ENCODE measurements at places on chromosomes 13 and 19.

DNA sequence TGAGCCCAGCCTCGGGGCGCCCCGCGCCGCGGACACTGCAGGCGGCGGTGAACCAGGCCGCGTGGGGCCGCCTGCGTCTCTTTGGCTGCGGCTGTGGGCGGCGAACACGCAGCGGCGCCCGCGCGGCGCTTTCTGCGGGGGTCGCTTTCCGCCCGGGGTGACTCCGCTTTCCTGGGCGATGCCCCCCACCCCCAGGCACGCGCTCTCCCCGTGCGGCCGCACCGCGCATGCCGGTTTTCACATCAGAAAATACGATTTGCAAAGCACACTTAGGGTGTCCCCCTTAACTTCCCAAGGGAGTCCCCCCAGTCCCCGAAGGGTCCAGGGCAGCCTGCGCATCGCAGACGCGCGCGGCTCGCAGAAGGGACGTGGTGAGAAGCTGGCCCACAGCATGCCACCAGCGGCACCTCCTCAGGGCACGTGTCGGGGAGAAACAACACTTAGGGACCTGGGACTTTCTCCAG is 5.3 kb downstream of the F7 start:
- DNase-seq, result peak; percentile 52

- no peak for DNase-seq
Measured at GRCh38 chr13:70755456-70755855, 647.2 kb upstream of the KLHL1 start.

- DNase-seq, result no peak
Measured at GRCh38 chr13:40207001-40207478, 459.4 kb downstream of the FOXO1 start.

DNA sequence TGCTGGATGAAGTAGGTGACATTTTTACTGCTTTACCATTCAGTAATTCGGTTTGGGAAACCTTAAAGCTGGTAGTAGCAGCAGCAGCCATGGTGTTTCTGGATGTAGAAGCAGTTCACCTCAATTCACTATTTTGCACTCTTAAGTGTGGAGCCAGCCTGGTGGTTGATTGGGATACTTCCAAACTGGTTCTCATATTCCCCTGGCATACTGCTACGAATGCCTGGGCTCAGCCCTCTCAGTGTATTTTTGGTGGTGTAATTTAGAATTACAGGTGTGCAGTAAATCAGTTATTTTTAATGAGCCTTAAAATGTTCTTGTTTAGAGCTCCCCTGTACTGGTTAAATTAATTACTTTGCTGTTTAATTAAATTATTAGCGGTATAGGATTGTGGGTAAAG is 12.4 kb downstream of the HNRNPM start:
- no peak for DNase-seq

DNA sequence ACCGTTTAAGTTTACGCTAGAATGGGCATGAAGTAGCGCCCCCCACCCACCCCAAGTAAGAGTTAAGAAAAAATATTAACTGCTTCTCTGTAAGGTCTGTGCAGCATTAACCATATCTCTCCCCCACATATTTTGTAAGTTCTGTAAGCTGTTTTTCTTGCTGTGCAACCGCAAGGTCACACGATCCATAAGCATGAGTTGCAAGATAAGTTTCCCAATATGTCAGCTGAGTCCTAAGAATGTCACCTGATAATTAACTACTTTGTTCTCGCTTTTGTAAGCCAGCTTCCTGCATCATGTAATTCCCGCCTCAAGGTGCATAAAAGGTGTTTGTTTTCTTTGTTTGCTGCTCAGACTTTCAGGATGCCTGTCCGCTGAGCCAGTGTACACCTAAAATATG is 187.0 kb downstream of the MYO16 start:
- no peak for DNase-seq

- no peak for DNase-seq
Measured at GRCh38 chr13:109309625-109310363, 476.6 kb downstream of the IRS2 start.

- no peak for DNase-seq
Measured at GRCh38 chr13:53001444-53002225, 27.0 kb upstream of the OLFM4 start.

- DNase-seq, result no peak
Measured at GRCh38 chr19:41195675-41196497, 2.9 kb downstream of the CYP2S1 start.

GRCh38 chr13:30565658-30566057 is 52.1 kb upstream of the USPL1 start:
- DNase-seq, result no peak

DNA sequence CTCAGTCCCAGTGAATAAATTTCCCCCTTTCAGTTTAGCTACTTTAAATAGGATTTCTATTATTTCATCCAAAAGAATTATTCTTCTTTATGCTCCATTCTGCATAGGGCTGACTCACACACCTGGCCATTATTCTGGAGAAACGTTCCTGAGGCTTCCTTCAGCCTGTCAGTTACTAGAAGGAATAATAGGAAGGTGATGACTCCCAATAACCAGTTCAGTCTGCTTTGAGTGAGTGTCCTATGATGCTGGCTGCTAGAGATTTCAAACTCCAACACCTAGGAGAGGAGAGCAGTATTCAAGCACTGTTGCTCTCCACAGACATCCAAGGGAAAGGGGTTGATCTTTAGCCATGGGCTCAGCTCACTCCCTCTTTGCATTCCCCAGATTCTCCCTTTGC is 117.8 kb downstream of the KCTD12 start:
- DNase-seq, result no peak

DNA sequence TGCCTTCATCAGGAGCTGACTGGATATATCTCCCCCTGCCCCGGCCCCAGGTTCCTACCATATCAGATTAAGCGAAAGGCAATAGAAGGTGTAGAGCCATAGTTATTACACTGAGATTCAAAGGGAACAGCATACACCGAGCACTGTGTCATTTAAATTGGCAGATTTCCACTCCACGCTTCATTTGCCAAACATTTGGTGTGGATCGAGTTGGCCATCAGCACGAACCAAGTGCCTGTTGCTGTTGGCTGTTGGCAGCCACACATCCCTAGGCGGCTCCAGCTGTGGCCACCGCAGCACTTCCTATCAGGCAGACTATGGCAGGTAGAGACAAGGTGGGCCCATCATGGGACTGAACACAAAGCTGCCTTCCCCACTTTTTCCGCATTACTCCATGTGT is 115.8 kb downstream of the CCNA1 start:
- no peak for DNase-seq

GRCh38 chr19:10292789-10293636 is 3.3 kb downstream of the ICAM5 start:
- DNase-seq, result no peak

- DNase-seq, result no peak
Measured at GRCh38 chr19:13284929-13285928, 135.0 kb downstream of the IER2 start.

GRCh38 chr13:80860845-80861244 is 519.9 kb upstream of the SPRY2 start:
- no peak for DNase-seq

DNA sequence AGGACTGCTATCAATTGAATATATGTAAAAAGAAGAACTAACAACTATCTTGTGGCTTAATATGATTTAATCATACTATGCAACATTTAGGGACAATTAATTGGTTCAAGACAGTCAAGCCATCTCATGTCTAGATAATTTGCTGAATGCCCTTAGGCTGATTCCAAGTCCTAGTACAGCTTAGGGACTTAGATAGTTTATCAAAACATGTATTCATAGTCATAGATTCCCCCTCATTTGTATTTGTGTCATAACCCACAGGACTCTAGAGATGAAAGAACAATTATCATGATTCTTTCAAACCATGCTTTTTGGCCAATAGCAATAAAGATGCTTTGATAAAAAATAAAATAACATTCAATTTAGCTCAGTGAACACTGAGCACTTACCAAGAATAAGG is 607.6 kb downstream of the SLITRK1 start:
- no peak for DNase-seq

DNA sequence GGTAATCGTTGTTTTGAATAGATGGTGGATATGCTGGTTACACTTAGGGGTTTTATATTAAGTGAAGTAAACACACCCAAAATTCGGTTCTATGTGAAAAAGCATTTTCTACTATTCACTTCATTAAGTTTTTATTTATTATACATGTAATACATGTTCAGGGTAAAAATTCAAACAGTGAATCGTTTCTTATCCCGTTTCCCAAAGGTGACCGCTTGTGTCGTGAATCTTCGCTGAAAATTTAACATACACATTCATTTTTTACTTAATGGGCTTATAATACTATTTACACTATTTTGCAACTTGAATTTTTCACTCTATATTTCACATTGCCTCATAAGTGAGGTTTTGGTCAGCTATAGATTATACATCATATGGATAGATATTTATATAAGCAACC is 24.5 kb downstream of the IPO5 start:
- no peak for DNase-seq

DNA sequence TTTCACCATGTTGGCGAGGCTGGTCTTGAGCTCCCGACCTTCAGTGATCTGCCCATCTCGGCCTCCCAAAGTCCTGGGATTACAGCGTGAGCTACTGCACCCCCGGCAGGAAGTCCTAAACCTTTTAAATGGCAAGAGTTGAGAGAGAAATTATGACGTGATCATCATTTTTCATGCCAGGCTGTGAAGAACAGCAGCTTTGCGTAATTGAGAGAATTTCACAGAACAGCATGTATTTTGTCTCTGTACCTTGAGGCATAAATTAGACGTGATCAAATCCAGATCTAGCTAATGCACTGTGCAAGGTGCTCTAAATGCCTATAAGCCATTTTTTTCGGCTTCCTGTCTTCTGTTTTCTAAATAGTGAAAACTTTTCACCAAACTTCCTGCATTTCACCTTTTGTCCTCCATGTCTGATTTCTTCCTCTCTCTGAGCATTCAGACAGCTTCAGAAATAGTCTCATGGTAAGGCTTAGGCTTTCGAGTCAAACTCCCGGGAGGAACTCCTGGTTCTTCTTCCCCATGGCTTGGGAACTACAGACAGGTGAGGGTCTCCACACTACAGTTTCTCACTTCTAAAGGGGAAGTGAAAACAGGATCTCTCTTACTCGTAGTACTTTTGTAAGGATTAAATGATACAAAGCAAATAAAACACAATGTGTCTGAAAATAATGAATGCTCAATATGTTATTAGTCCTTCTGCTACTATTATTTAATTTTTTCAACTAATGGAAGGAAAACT is 51.0 kb downstream of the WDFY2 start:
- DNase-seq, result no peak

GRCh38 chr19:42515241-42515832 is 12.9 kb downstream of the CEACAM1 start:
- no peak for DNase-seq

DNA sequence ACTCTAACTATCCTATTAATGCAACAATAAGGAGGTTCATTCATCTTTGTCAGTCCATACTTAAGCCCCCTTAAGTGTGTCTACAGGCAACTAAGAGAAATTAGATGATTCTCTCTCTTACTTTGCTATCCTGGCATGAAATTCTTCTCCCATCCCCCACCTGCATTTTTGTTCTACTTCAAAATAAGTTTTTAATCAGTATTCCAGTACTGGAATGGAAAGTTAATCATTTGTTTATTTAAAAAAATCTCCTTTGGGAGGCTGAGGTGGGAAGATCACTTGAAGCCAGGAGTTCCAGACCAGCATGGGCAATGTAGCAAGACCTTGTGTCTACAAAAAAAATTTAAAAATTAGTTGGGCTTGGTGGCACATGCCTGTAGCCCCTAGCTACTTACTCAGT is 222.1 kb downstream of the MZT1 start:
- no peak for DNase-seq

GRCh38 chr13:112750570-112750969 is 60.7 kb downstream of the ATP11A start:
- DNase-seq, result no peak

DNA sequence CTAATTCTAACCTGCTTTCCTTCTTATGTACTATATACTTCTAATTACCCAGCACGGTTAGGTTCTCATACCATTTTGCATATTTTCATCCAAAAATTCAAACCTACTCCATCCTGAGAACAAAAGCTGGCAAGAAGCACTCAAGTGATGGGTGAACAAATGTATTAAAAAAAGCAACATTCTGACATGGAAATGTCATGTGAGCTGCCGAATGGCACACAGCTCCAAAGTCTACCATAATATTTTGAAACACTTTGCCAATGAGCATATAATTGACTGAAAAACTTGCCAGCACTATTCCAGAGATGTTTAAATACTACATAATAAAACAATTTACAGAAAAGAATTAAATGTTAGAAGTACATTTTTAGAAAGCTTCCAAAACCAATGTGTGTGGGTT is 274.6 kb downstream of the ENOX1 start:
- no peak for DNase-seq

GRCh38 chr13:35881360-35881759 is 249.8 kb downstream of the DCLK1 start:
- DNase-seq, result no peak

GRCh38 chr13:66675620-66676019 is 554.5 kb downstream of the PCDH9 start:
- DNase-seq, result no peak

GRCh38 chr13:94327318-94327717 is 152.2 kb downstream of the DCT start:
- DNase-seq, result no peak

- no peak for DNase-seq
Measured at GRCh38 chr13:73938372-73939070, 195.7 kb downstream of the KLF12 start.

GRCh38 chr13:75936791-75937190 is 300.7 kb downstream of the LMO7 start:
- DNase-seq, result no peak

DNA sequence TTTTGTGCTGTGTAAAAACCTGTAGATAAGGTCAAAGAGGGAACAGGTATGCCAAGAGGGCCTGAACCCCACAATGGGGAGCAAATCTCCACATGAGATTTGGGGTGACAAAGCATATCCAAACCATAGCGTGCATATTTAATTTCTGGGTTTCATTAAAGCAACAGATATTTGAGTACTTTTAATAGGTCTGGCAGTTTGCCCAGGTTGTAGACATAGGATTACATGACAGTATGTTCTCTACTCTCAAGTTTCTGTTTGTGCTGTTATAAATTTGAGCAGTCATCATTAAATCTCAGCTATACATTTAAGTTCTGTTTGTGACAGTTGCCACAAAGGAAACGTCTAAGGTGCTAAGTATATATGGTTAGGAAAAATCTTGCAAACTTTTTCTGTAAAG is 236.4 kb downstream of the ATP8A2 start:
- no peak for DNase-seq

- DNase-seq, result no peak
Measured at GRCh38 chr19:51326216-51327065, 15.0 kb downstream of the IGLON5 start.

GRCh38 chr19:45769821-45770191 is 754 bp upstream of the SIX5 start:
- DNase-seq, result peak; percentile 33

DNA sequence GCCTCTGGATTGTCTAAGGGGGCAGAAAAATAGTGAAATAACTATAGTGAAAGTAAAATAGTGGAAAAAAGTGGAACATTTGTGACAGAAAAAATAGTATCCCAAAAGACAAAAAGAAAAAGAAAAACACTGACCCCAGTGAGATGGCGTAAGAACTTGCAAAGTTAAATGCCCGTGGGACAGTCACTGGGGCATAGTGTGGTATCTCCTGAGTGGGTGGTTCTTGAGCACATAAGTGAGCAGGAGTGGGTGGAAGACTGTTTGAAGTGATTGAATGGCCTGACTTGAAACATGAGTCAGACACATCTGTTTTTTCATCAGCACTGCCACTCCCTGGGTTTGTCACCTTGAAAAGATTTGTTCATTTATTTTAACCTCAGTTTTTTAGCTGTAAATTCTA is 2.5 kb downstream of the ZNF430 start:
- peak; percentile 18 for DNase-seq

All from stimulated activated CD8-positive, alpha-beta memory T cell treated with anti-CD3 and anti-CD28 coated beads, Interleukin-7, amount 100 ng/mL, for 4 hours (primary cell).